ENCODE measurements at places on chromosomes 1 and 21. TPM values are rescaled to one million over a fixed set of nuclear protein-coding genes. Genes with fewer than 3 reads are reported as not detected.

The LDLRAP1 gene
- total RNA-seq: 41.7 TPM

The SIM2 gene
- total RNA-seq: 0.24 TPM

The PKP1 gene
- 0.24 TPM for total RNA-seq

The NBPF4 gene
- total RNA-seq: not detected

The NENF gene
- total RNA-seq: 34.6 TPM

The KIF14 gene
- total RNA-seq: 1.7 TPM

The PKN2 gene
- total RNA-seq: 33.8 TPM

The DEPDC1 gene
- total RNA-seq: 1.5 TPM

The BRDT gene
- not detected for total RNA-seq

The MRAP gene
- not detected for total RNA-seq

The IGSF9 gene
- under 0.01 TPM for total RNA-seq

The NOTCH2 gene
- total RNA-seq: 220 TPM

The P3R3URF gene
- total RNA-seq: not detected

The B3GALT2 gene
- 8.3 TPM for total RNA-seq

The CTSK gene
- 383 TPM for total RNA-seq

The CELA3A gene
- not detected for total RNA-seq

The MANEAL gene
- total RNA-seq: 1.6 TPM

The PROK1 gene
- total RNA-seq: 0.12 TPM

The CYP4A11 gene
- not detected for total RNA-seq

The BSND gene
- not detected for total RNA-seq

The SCCPDH gene
- 35.7 TPM for total RNA-seq

The TMEM82 gene
- total RNA-seq: not detected

The ARHGAP29 gene
- total RNA-seq: 219 TPM

The TMEM61 gene
- not detected for total RNA-seq

The ZNF436 gene
- 31.9 TPM for total RNA-seq

The RABIF gene
- 7.6 TPM for total RNA-seq

Data from hair follicle dermal papilla cell (primary cell).